ENCODE measurements at places on chromosomes 16 and 17.

DNA sequence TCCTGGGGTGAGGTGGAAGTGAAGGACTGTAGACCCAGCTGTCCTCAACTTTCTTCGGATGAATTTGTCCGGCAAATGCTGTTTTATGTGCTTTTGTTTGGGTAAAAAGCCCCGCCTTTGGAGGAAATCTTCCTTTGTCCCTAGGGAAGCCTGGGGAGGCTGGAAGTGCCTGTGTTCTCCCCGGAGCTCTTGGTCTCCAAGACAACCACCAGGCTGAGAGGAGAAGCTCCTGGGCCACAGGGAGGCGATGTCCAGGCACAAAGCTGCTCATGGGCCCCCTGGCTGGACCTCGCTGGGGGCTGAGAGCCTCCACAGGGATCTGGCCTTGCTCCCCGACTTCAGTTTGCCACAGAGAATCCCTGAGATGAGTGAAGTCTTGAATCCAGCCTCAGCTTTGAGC lies 293.1 kb upstream of the N4BP1 start:
- DNase-seq, result no peak

- DNase-seq, result no peak
Observed at GRCh38 chr17:31112001-31112661, 17.4 kb downstream of the NF1 start.

DNA sequence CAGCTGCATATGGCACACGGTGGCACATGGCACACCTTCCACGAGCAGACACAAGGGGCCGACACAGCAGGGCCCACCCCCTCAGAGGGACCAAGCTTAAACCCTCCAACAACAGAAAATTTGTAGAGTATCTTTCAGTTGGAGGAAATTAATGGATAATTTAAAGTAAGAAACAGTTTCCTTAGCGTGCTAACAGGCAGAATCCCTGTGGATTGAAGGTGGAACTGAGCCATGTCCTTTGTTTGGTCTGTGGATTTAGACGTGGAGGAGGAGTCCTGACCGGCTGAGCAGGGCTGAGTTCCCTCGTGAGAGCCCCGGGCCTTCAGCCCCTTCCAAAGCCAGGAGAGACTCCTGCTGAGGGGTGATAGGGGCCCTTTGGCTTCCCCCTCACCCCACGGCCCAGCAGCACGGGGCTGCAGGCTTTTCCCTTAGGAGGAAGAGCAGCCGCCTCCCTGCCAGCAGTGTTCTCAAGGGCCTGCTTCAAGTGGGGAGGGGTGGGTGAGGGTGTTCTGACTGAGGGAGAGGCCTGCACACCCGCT lies 1.4 kb upstream of the CYB561 start:
- no peak for DNase-seq

DNA sequence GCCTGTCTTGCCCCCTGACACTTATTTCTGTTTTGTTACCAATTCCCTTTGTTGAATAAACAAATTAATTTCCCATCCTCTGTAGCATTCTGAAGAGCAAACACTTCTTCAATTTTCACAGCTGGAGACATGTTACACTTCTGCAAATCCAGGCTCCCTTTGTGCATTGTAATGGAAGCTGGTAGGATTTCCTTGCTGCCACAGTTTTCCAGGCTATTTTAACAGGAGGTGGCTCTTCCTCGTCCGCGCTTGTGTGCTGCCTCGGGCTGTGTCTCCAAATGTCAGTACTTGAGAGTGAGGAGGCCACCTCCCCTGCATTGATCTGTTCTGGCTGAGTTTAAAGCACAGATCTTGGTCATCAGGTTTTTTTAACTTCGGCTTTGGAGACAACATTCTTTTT lies 40.0 kb downstream of the SOST start:
- no peak for DNase-seq

- no peak for DNase-seq
Observed at GRCh38 chr17:48615047-48615962, at the start of gene HOXB8. Gene HOXB8 (minus strand): TSS chr17:48615292. CDS start chr17:48614704, 588 bp downstream.

- no peak for DNase-seq
Observed at GRCh38 chr16:83842756-83843507, 35.2 kb downstream of the HSBP1 start.

DNA sequence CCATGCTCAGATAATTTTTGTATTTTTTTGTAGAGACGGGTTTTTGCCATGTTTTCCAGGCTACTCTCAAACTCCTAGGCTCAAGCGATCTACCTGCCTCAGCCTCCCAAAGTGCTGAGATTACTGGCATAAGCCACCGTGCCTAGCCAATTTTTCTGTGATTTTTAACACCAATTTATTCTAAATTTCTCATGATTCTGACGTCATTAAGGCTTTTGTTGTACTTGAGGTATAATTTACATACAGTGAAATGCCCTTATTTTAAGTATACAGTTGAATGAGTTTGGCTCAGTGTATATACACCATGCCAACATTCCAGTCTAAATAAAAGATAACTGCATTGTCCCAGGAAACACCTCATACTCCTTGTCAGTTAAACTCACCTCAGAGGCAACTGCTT lies 77.4 kb downstream of the TMEM132E start:
- DNase-seq, result no peak

DNA sequence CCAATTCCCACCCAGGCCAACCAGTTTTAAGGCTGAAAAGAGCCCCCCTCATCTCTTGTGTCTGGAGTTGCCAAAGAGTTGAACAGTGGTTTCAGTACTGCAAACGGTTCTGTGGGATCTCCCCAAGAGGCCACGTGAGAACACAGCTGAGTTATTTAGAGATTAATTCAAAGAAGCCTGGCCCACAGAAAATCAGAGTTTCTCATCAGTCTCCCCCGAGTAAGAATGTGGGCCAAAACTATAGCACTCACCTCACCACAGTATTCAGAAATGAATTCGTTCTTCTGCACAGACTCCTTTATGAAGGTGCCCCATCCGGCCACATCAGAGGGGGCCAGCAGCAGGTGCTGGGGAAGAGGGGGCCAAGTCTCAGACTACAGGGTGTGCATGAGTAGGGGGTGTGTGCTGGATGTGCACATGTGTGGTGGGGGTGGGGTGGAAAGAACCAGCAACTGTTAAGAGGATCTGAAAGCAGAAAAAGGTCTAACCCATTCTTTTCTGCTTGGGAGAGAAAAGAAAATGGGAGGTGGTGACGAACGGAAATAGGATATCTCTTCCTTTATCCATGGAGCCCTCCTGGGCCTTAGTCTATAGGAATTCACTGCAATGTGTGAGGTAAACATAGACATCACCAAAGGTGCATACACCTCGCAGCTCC lies 22.6 kb downstream of the CNTNAP1 start:
- DNase-seq, result peak; percentile 59

DNA sequence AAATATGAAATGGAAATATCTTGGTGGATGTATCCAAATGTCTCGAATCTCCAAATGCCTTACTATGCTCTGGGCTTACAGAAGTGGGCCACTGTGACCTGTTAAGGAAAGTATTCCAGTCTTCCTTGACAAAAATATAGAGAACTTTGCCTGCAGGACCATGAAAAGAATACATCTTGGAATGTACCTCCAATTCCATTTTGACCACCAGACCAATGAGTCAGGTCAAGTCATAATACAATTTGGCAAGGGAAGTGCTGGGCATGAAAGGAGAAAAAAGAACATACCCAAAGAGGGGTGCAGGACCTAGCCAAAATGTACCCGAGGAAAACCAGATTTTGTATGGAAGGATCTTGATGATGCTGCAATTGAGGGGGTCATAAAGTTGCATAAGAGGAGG lies 1153.7 kb upstream of the GOT2 start:
- DNase-seq, result no peak

- DNase-seq, result no peak
Observed at GRCh38 chr16:78606545-78606944, 507.1 kb downstream of the WWOX start.

DNA sequence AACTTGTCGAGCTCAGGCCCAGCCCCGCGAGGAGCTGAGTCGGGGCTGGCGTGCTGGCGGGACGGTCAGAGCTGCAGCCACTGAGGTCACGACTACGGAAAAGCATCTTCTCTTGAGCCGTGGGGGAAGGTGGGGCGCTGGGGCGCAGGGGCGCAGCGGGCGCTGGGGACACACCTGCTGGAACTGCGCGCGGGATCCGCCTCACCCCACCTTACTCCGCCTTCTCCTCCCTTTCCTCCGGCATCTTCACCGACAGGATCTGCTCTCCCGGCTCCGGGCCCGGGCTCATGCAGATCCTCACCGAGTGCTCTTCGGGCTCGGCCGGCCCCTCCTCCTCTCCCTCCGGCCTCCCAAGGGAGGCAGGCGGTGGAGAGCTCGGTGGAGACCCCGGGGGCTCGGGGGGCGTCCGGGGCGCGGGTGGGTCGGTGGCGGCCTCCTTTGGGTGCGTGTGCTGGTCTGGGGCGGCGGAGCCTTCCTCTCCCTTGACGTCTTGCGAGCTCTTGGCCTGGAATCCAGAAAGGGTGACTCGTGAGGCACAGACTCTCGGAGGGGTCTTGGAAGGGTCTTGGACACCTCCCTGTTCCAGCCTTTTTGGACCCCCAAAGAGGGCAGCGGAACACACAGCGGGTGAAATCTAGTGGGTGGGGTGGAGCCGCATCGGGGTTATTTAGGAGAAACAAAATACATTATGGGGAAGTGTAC lies 81.8 kb upstream of the KIFC3 start:
- DNase-seq, result no peak

- no peak for DNase-seq
Observed at GRCh38 chr17:80839026-80839345, 152.7 kb upstream of the CHMP6 start.

DNA sequence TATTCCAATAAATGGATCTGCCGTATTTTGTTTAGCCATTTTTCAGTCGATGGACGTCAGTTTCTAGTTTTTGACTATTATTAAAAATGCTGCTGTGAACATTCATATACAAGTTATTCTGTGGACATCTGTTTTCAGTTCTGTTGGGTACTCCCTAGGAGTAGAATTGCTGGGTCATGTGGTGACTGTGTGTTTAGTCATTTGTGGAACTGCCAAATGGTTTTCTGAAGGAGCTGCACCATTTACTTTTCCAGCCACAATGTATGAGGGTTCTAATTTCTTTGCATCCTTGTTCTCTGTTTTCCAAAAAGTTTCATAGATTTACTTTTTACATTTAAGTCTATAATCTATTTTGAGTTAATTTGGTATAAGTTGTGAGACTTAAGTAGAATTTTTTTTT lies 29.5 kb downstream of the CYLD start:
- DNase-seq, result no peak

DNA sequence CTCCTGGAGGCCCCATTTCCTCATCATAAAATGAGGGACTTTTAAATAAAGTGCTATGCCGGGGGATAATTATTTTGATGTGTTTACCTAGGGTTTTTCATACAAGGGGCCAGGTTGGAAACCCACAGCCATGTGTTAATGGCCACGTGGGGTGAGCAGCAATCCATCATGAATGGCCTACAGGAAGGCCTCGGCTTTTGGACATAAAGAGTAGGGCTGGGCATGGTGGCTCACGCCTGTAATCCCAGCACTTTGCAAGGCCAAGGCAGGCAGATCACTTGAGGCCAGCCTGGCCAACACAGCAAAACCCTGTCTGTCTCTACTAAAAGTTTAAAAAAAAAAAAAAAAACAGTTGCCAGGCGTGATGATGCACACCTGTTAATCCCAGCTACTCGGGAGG lies 40.3 kb downstream of the MEAK7 start:
- DNase-seq, result no peak

DNA sequence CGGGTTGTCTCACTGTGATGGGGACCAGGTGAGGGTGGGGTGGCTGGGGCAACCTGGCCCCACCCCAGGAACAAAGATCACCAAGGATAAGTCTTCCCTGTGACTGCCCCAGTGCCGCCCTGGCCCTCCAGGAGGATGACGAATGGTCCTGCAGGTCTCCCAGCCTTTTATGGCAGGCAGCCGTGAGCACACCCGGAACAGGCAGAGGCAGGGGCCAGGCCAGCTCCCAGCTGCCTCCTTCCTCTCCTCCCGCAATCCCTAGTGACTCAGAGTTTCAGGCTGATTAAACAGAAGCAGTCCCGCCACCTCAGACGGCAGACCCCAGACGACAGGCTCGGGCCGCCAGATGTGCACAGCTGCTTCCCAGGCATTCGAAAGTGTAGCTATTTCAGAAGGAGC lies 13.3 kb downstream of the JUP start:
- no peak for DNase-seq

GRCh38 chr17:64226132-64226531 lies 36.9 kb downstream of the TEX2 start:
- no peak for DNase-seq

- DNase-seq, result no peak
Observed at GRCh38 chr17:69961501-69962145, 113.4 kb upstream of the KCNJ16 start.

- DNase-seq, result no peak
Observed at GRCh38 chr17:57737450-57737849, 7.6 kb downstream of the CCDC182 start.

DNA sequence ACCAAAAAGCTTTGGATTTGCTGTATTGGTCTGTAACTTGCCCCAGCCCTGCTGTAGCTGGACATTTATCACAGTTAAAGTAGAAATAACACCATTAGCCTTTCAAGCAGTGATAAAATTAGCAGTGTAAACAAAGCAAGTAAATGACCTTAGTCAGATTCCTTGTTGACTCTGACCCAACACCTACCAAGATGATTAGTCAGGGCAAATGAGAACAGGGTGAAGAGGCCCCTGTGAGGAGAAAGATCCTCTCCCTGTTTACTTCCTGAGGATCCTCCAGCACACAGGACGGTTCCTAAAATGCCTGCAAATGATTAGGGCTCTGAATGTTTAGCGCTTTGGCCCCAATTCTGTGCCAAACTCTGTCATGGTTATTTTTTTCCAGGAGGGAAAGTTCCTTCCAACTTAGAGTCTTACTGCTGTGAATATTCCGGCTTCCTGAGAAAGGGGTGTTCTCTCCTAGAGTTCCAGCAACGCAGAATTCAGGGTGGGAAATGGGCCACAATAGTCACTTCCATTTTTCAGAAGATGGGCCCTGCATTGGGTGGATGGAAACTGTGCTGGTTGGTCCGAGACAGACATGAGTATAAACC lies 259.0 kb upstream of the MYOCD start:
- DNase-seq, result no peak

DNA sequence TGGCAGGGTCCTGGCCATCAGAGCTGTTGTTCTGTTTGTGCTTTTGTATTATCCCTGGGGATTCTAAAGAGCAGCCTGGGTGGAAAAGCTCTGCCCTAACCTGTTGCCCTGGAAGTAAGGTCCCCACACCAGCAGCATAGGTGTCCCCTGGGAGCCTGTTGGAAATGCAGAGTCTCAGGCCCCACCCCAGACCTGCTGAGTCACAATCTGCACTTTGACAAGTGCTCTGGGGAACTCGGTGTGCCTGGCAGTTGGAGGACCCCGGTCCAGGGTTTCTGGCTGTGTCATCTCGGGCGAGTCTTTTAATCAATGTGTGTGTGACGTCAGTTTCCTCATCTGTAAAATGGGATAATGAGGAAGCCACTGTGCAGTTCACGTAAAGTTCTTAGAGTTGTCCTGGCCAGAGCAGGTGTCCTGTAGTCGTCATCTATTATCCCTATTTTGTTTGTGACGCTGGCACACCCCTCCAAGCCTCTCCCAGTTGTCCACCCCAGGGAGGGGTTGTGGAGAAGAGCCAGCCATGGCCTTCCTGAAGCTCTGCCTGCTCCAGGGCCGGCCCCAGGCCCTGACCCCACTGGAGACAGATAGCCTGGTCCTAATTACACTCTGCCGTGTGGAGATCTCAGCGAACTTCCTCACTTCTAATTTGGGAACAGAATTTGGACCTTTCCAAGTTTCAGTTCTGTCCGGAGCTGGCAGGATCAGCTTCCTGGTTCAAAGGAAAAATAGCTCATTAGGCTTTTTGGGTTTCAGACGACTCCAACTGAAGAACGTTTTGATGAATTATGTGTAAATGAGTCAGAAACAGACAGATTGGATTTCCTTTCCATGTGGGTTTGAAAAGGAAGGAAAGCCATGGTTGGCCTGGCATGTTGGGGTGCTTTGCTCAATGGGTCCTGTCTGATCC lies 295.7 kb upstream of the FOXF1 start:
- DNase-seq, result no peak

GRCh38 chr17:32523017-32523680 lies 36.4 kb downstream of the CDK5R1 start:
- DNase-seq, result peak; percentile 66

All from activated CD4-positive, alpha-beta T cell treated with anti-CD3 and anti-CD28 coated beads for 48 hours (primary cell).